ENCODE measurements at places on chromosomes 2 and 18.

- DNase-seq: no peak
Observed at GRCh38 chr2:163462993-163463392, 272.8 kb downstream of the FIGN start.

DNA sequence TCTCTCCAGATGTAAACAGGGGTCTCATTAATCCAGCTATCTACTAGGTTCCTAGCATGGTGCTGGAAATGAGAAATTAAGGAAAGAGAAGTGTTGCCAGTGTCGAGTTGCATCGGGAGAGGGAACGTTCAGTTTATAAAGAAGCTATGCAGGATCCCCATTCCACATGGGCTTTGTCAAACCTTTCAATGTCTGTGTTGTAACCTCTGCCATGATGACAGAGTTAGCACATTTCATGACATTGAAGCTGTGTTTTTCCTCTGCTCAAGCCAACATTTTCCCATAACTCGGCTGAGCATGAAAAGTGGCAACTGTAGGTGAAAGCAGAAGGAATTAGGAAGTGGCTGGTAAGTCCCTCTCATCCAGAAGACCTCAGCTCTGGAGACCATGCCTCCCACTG is 133.4 kb downstream of the WDSUB1 start:
- no peak for DNase-seq

DNA sequence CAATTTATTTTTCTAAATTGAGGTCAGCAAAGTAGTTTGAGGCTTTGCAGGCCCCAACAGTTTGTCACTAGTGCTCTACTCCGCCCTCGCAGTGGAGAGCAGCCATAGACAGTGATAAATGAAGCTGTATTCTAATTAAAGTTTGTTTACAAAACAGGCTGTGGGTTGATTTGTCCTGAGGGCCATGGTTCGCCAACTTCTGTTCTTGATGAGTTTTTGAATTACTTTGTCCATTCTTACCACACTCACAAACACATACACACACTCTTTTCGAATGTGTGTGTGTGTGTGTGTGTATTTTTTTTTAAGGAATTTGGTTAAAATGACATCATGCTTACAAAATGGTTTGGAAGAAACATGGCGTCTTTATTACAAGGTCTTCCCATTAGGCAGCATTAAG is 68.6 kb downstream of the MTCL1 start:
- no peak for DNase-seq

DNA sequence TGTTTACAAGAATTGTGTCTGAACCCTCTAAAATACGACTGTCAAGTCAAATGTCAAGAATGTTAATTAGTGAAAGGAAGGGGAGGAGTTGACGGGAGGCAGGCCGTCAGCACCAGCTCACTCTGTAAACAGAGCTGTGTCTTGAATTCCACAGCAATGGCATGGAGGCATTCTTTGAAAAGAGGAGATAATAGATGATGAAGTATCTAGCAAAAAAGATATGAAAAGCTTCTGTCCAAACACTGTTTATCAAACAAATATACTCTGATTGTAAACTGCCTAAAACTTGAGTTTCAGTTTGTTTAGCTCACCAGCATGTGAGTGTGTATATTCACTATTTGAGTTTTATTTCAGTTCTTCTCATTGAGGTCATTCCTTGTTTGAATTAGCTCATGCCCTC is 94.7 kb upstream of the CDC42EP3 start:
- DNase-seq: no peak

DNA sequence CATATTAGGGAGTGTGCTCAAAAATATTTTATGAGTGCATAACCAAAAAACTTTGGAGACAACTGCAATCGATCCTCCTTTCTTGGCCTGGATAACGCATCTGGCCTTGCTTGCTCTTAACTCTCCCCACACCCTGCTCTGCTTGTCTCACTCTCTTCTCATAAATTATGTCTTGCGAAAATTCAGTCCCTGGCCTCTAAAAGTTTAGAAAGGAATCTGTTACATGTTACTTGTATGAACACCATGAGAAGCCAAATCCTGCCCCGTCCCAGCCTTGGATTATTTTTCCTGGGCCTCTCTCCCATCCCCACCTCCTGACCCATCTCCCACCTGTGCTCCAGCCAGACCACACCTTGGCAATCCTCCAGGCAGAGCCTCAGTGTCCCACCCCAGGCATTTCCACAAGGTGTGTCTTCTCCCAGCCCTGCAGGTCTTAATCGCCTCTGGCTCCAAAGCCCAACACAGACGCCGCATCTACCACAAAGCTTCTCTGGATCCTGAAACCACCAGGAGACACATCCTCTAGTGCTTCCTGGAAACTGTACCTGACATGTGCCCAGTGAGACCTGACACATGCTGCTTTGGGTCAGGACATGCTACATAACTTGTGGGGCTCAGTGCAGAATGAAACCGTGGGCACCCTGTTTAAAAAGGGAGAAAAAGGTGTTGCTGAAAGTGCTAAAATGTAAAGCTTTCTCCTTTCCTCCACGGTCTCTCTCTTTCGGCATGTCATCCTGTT is 99.6 kb upstream of the ST3GAL5 start:
- DNase-seq: peak; percentile 67

- DNase-seq: peak; percentile 61
Observed at GRCh38 chr2:169945515-169945914, 118.3 kb downstream of the UBR3 start.

DNA sequence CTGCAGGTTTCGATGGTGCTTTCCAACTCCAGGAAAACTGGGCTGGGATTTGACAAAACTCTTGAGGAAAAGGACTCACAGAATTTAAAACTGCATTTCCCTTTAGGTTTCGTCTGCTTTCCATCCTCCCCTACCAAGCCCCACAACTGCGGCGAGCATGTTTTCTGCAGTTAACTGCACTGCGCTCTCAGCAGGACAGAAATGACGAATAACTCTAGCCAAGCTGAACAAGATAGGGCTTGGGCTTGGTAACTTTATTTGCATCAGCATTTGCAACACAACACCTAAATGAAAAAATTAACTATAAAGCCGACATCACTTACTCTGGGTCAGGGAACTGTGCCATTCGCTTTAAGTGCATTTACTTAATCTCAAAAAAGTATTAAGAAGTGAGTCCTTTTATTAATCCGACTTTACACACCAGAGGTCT is 669 bp upstream of the PIKFYVE start:
- peak; percentile 47 for DNase-seq

GRCh38 chr18:35164133-35164532 is 76.7 kb upstream of the ZNF397 start:
- DNase-seq: no peak

GRCh38 chr2:162242586-162243280 is 512 bp downstream of the FAP start:
- DNase-seq: peak; percentile 92

- no peak for DNase-seq
Observed at GRCh38 chr2:55146263-55146662, 85.8 kb downstream of the CLHC1 start.

GRCh38 chr2:138707392-138708074 is 72.7 kb downstream of the NXPH2 start:
- peak; percentile 92 for DNase-seq

GRCh38 chr18:41617647-41618046 is 337.4 kb upstream of the PIK3C3 start:
- DNase-seq: no peak

- peak; percentile 16 for DNase-seq
Observed at GRCh38 chr2:241540771-241541561, 17.6 kb upstream of the BOK start.

- no peak for DNase-seq
Observed at GRCh38 chr2:120734930-120735651, 577 bp upstream of the GLI2 start.

DNA sequence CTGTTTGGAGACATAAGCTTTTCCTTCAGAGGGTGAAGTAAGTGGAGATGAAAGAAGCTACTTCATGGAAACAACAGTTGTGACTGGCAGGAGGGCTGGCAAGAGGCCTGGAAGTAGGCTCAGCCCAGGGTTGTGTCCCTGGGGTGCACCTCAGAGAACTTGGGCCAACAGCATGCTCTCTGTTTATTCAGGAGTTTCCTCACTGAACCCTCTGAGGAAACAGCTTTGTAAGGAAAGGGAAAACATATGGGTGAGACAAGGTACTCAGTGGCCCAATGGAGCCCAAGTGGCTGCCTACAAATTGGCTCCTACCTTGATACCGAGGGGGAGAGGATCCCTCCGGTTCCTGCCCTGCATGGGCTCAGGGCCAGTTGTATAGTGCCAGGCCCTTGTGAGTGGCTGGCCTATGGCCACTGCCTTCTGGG is 115.5 kb upstream of the ITGA6 start:
- no peak for DNase-seq

GRCh38 chr2:165141601-165142354 is 62.1 kb downstream of the SCN3A start:
- DNase-seq: no peak

GRCh38 chr2:45605116-45605515 is 6.0 kb downstream of the SRBD1 start:
- no peak for DNase-seq

DNA sequence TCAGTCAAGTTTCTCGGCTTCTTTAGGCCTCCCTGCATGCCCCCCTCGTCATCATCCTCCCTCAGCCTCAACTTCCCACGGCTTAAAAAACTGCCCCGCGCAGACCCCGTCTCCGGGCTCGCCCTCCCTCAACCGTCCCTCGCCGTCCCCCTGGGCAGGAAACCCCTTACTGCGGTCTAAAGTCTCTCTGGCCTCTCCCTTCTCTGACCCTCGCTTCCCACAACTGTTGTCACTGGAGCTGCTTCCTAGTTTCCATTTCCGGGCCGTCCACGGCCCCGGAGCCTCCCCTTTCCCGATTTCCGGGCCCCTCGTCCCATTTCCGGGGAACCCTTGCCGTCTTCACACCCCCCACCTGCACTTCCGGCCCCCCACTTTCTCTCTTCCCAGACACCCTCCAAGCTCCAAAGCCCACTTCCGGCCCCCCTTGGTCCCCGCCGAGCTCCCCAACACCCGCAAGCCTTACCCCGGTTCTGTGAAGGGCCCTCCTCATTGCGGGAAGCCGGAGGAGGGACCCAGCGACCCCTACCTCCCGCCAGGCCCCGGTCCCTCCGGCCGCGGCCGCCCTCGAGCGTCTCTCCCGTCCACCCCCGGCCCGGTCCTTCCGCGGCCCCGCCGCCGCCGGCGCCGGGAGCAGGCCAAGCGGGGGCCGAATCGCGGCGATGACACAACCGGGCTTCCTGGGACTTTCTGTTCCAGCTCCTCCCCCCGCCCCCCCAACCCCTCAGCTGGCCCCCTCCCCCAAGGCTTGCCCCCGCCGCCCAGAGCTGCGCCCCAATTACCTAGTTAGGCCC is 513 bp downstream of the TRIP12 start:
- peak; percentile 57 for DNase-seq

DNA sequence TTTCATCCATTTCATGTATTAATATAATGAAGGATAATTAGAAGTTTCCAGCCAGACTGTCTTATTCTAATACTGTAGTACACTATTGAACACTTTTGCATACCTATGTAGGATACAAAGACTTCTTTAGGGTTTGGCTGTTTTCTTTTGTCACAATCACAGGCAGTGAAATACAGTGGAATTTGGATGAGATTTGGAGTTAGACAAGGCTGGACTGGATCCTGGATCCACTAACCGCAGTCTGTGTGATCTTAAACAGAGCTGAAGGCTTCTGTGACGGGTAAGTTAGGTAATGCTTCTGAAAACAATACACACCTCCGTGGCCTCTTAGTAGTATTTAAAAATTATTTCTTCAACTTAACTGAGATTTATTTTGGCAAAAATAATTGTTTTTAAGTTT is 1128.6 kb upstream of the CDH2 start:
- DNase-seq: no peak

DNA sequence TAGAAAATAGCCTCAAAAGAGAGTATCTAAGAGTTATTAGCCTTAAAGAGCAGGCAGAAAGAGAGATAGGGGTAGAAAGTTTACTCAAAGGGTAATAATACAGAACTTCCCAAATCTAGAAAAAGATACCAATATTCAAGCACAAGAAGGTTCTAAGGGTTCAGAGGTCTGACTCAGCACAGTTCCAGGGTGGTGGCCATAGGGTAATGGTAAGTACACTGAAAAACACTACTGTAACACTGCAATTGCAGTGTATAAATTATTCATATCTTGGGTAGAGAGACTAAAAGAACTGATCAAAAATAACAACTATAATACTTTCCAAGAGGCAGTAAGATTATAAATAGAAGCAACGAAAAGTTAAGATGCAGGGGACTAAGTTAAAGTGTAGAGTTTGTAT is 115.2 kb downstream of the ROCK1 start:
- DNase-seq: no peak

GRCh38 chr2:169141713-169142352 is 72.5 kb downstream of the DHRS9 start:
- DNase-seq: peak; percentile 51

- DNase-seq: no peak
Observed at GRCh38 chr18:54612237-54612636, 21.2 kb downstream of the DYNAP start.

GRCh38 chr2:3450385-3451010 is 68.8 kb downstream of the ADI1 start:
- no peak for DNase-seq

- DNase-seq: no peak
Observed at GRCh38 chr2:27946530-27947060, 56.1 kb downstream of the BABAM2 start.

DNA sequence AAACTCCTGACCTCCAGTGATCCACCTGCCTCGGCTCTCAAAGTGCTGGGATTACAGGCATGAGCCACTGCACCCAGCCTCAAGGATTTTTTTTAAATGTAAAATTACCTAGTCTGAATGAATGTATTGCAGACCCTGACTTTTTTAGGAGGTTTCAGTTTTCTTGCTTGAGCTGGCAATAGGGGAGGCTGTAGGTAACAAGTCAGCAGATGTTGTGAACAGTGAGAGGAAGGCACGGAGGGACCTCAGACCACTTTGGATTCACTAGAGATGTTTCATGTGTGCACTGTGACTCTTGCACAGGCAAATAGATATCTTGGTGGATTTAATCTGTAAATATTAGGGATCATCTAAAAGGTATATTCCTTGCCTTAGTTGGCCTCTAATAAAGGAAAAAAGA is 6.4 kb downstream of the NDUFV2 start:
- DNase-seq: no peak

GRCh38 chr2:15938803-15939555 is 1.4 kb upstream of the MYCN start:
- no peak for DNase-seq

DNA sequence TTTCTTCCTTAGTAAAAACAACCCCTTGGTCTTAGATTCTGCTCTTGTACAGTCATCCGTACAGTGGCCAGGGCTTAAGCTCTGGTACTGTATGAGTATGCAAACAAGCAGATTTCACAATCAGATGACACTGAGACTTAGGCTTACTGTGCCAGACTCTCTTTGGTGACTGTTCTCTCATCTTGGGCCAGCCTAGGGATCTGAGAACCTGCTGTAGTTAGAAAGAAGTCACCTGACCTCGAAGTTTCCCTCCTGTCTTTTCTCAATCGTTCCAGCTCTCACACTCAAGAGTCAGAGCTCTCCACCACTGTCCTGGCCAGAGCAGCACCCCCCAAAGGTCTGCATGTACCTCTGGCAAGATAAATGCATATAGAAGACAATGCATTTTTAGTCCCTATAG is 63.2 kb downstream of the ZEB2 start:
- peak; percentile 78 for DNase-seq

GRCh38 chr18:14000884-14001283 is 85.5 kb upstream of the MC2R start:
- no peak for DNase-seq

- no peak for DNase-seq
Observed at GRCh38 chr2:40353231-40353630, 98.7 kb downstream of the SLC8A1 start.

- DNase-seq: no peak
Observed at GRCh38 chr2:158796652-158797051, 1.5 kb downstream of the DAPL1 start.

GRCh38 chr2:70779491-70779890 is 11.0 kb downstream of the FIGLA start:
- peak; percentile 64 for DNase-seq
